Activated naive CD4-positive, alpha-beta T cell treated with anti-CD3 and anti-CD28 coated beads, Interleukin-2, amount 50 U/mL, for 72 hours (primary cell): ENCODE measurements at places on chromosomes 3 and 15.

DNA sequence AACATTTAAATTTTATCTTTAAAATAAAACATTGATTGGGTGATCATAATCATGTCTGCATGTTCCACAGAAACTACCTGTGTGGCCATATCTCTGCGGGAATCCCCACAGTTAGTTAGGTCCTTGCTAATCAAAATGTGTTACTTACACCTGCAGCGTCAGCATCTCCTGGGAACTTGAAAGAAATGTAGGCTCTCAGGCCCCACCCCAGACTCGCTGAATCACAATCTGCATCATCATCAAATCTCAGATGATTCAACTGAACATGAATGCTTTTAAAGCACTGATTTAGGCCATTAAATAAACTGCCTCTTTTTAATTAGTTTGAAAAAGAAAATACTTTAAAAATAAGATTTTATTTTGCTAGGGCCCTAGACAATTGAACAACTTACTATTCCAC is 577.8 kb downstream of the PYDC2 start:
- DNase-seq = no peak

GRCh38 chr3:190558796-190559195 is 44.9 kb downstream of the IL1RAP start:
- DNase-seq = no peak

GRCh38 chr3:107206141-107206540 is 171.1 kb upstream of the CCDC54 start:
- peak; percentile 19 for DNase-seq

GRCh38 chr3:159025733-159026132 is 223.9 kb downstream of the MFSD1 start:
- DNase-seq = no peak

DNA sequence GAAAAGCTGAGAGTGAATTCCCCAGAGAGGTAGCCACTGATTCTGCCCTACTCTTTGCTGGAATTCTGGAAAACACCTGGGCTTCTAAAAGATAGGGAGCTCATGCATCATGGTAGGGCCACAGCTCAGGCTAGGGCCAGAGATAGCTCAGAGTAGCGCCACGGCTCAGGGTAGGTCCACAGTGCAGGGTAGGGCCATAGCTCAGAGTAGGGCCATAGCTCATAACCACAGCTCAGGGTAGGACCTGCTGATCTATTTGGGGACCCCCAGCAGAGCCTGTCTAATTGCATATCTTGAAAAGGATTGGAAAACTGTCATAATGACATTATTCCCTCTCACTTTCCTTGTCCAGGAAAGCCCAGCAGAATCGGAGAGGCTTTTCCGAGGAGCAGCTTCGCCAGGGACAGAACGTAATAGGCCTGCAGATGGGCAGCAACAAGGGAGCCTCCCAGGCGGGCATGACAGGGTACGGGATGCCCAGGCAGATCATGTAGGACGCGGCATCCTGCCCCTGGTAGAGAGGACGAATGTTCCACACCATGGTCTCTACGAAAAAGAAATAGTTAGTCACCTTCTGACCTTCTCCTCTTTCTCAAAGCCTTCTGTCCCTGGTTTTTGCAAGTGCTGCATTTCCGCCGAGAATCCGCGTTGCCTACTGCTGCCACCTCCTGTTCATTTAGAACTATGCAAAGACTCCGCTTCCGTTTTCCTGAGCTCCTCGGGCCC is 14.5 kb downstream of the TAGLN3 start:
- DNase-seq = peak; percentile 56

DNA sequence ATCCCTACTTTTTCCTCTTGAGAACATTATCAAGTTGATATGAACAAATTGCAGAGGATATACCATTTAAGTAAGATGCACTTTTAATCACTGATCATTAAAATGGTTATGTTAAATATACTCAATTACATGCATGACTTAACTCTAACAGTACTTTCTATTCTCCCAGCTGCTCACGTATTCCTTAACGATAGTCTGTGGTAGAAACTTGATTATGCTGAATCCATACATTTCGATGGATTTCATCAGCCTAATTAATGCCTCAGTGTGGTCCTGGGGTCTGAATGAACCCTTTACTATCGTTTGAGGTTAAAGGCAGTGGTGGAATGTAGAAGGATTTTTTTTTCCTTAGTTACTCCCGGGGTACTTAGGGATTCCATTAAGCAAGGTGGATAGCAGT is 18.6 kb downstream of the SOX2 start:
- DNase-seq = no peak

DNA sequence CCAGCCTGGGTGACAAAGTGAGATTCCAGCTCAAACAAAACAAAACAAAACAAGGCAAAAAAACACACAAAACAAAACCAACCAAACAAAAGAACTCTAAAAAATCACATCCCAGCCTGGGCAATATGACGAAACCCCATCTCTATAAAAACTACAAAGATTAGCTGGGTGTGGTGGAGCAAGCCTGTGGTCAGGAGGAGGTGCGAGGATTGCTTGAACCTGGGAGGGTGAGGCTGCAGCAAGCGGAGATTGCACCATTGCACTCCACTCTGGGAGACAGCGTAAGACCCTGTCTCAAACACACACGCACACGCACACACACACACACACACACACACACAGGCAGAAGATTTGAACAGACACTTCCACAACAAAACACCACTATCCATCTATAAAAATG is 99.6 kb downstream of the SHQ1 start:
- DNase-seq = no peak

GRCh38 chr15:79282371-79283251 is at the start of gene ANKRD34C:
ANKRD34C (plus strand) TSS chr15:79282722; CDS start chr15:79293285, 10,563 bp downstream.
- no peak for DNase-seq

- DNase-seq = no peak
These were observed 86.7 kb downstream of the VGLL4 start for GRCh38 chr3:11556851-11557644.

GRCh38 chr15:73660455-73660854 is 23.7 kb upstream of the CD276 start:
- DNase-seq = no peak

DNA sequence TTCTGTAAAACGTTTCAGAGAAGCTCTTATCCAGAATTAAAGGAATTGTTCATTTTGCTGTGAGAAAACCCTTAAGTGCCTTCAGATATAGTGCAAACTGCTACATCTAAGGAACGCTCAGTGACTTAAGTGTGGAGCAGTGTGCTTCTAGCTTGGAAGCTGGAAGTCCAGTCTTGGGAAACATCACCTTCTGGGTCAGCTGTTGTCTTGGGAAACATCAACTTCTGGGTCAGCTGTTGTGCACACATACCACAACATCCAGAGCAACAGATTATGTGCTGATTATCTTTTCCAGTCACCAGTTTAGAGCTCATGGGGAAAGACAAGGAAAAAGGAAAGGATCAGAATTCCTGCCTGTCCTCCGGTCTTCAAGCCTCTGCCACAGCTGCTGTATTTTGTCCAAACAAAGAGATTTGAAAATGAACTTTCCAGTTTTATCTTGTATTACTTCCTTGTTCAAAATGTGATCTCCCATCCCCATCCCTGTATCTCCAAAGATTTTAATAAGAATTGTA is 713.6 kb downstream of the NSUN3 start:
- no peak for DNase-seq

DNA sequence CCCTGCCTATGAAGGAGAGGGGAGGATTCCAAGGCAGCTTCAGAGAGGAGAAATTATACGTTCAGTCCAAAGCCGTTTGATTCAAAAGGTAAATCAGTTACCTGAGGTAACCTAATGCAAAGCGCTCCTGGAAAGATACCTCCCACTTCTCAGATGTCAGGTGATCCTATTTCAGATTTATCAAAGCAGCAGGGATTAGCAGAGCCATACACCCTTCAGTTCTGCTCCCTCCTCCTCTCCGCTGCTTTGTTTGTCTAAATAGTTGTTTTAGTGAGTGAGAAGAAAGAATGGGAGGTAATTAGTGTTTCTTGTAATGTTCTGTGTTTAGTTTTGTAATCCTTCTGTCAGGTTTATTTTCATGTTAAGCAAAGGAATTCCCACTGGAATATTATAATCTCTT is 81.1 kb downstream of the SOX14 start:
- DNase-seq = no peak

DNA sequence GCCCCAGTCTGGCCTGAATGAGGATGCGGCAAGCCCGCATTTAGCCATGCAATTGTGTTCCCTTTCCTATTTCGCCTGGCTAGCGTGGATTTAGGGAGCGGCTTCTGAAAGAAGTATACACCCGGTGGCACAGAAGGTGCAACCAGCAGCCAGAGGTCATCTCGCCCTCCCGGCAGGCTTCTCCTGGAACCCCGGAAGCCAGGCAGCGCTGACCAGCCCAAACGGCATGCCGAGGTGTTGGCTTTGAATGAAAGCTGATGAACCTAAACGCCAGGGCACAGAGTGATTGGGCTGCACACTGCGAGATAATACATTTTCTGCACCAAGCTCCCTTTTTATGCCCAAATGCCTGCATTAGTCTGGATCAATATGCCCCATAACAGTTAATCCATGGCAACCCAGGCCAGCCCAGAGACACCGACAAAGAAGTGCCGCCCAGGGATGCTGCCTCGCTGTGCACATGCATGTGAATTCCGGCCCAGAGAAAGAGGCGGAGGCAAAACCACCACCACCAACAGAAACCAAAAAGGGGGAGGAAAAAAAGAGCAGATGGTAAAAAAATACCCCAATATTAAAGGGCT is 1.4 kb downstream of the SRGAP3 start:
- no peak for DNase-seq

- DNase-seq = no peak
These were observed 5.6 kb upstream of the ARGFX start for GRCh38 chr3:121562148-121562547.

DNA sequence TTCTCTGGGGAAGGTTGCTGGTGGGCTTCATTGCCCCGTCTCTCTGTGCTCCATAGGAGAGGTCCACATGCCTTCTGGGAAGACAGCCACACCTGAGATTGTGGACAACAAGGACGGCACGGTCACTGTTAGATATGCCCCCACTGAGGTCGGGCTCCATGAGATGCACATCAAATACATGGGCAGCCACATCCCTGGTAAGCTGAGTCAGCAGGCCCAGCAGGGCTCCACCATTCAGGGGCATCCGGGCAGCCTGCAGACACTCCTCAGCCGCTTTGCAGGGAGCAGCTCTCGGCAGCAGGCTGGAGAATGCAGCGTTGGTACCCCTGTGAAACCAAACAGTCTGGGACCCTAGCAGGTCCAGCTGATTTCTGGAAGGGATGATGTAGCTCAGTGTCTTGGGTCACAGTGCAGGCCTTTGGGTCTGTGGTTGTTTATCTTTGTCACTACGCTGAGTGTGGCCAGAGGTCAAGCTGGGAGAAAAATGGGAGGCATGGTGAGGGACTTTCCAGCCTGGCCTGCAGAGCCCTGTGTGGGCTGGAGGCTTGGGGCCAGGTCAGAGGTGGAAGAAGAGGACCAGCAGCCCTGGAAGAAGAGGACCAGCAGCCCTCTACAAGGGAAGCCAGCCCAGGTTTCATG is 67.2 kb downstream of the DNASE1L3 start:
- no peak for DNase-seq

GRCh38 chr3:33071946-33072345 is 25.0 kb downstream of the GLB1 start:
- DNase-seq = no peak

- DNase-seq = no peak
These were observed 160.8 kb downstream of the SATB1 start for GRCh38 chr3:18264361-18264760.

DNA sequence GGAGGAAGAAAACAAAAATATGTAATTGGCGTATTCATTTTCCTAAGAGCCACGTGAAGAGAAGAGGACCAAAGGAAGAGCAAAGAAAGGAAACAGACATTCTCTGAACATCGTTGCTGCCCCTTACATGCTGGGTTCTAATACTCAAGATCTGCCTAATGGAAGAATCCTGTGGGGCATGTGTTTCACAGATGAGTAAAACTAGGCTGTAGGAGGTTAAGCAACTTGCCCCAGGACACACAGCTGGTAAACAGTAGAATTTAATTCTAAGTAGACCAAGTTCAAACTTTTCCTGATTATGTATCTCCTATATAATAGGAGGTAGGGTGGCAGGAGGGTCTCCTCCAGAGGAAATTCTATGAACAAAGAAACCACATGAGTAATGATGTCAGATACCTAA is 106.1 kb upstream of the TNFAIP8L3 start:
- no peak for DNase-seq

- no peak for DNase-seq
These were observed 80.1 kb upstream of the TSC22D2 start for GRCh38 chr3:150327678-150328653.

GRCh38 chr15:97009031-97009431 is 678.5 kb downstream of the NR2F2 start:
- no peak for DNase-seq

DNA sequence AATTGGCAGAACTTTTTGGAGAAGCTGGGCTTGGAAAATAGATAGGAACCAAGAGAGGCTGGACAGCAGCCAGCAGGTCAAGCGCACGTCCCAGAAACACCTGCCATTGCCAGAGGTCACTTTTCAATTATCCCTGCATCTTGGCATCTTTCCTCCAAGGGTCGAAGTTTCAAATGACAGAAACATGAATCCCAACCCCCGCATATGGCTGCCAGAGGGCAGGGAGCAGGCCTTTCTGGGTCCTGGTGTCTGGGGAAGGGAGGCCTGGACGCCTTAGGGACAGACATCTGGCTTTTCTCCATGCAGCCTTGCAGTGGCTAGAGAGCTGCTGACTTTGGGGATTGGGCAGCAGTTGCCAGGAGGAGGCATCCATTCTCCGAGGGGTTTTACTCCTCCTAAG is 164.5 kb upstream of the TPM1 start:
- no peak for DNase-seq

- DNase-seq = no peak
These were observed 108.4 kb downstream of the CCNL1 start for GRCh38 chr3:157051591-157051990.

DNA sequence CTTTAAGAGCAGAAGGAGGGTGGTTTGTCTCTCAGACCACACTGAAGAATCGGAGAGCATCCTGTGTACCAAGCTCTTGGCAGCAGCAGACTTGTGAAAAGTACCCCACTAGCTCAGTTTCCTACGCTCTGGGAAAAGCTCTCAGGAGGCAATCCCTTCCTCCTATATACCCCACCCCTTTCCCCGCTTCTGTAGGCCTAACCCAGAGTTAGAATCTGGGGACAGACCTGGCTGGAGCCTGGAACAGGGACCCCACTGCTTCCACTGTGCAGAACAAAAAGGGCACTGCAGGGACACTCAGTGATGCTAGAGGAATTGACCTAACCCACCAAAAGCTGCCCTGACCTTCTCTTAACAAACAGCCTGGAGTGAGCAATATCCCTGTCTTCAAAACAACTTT is 70.0 kb upstream of the CCDC39 start:
- no peak for DNase-seq

DNA sequence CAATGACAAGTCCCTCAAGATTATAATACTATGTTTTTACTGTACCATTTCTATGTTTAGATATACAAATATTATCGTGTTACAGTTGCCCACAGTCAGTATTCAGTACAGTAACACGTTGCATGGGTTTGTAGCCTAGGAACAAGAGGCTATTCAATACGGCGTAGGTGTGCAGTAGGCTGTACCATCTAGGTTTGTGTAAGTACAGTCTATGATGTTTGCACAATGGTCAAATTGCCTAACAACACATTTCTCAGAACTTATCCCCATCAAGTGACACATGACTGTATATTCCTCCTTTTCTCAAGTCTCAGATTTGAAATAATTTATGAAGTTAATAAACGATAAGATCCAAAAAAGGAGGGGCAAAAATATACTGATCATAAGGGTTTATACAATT is 21.7 kb downstream of the ZDHHC3 start:
- DNase-seq = no peak
